IMR-90 (cell line): ENCODE measurements at places on chromosomes 1 and 21. TPM values are rescaled to one million over a fixed set of nuclear protein-coding genes. Genes with fewer than 3 reads are reported as not detected.

SMIM11 gene
- 6.9 and 8.8 TPM in 2 replicates for total RNA-seq

REG4 gene
- total RNA-seq = not detected in 2 replicates

VWA5B1 gene
- not detected in 2 replicates for total RNA-seq

MYOG gene
- not detected in 2 replicates for total RNA-seq

FCGR3B gene
- total RNA-seq = not detected in 2 replicates

FCAMR gene
- total RNA-seq = not detected in 2 replicates

DCDC2B gene
- total RNA-seq = not detected in 2 replicates

MTF1 gene
- 2.2 and 2.3 TPM in 2 replicates for total RNA-seq

RPS6KA1 gene
- total RNA-seq = 4.2 and 6.3 TPM in 2 replicates

DNA sequence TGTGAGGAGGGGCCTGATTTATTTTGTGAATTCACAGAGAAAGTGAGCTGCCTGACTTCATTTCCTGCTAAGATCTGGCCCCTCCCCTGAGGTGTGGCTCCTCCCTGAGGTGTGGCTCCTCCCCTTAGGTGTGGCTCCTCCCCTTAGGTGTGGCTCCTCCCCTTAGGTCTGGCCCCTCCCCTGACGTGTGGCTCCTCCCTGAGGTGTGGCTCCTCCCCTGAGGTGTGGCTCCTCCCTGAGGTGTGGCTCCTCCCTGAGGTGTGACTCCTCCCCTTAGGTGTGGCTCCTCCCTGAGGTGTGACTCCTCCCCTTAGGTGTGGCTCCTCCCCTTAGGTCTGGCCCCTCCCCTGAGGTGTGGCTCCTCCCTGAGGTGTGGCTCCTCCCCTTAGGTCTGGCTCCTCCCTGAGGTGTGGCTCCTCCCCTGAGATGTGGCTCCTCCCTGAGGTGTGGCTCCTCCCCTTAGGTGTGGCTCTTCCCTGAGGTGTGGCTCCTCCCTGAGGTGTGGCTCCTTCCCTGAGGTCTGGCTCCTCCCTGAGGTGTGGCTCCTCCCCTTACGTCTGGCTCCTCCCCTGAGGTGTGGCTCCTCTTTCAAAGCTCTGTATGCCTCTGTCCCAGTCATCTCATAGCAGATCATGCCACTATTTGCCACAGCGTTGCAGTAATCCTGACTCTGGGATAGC lies 26.9 kb upstream of the LRRC3 start:
- no peaks in the 10 kb centered on the region for H3K36me3 ChIP-seq
- H3K27me3 ChIP-seq = no peaks in the 10 kb centered on the region
- no peaks in the 10 kb centered on the region for H3K4me1 ChIP-seq
- H3K27ac ChIP-seq = no peak overlapping the region

DNA sequence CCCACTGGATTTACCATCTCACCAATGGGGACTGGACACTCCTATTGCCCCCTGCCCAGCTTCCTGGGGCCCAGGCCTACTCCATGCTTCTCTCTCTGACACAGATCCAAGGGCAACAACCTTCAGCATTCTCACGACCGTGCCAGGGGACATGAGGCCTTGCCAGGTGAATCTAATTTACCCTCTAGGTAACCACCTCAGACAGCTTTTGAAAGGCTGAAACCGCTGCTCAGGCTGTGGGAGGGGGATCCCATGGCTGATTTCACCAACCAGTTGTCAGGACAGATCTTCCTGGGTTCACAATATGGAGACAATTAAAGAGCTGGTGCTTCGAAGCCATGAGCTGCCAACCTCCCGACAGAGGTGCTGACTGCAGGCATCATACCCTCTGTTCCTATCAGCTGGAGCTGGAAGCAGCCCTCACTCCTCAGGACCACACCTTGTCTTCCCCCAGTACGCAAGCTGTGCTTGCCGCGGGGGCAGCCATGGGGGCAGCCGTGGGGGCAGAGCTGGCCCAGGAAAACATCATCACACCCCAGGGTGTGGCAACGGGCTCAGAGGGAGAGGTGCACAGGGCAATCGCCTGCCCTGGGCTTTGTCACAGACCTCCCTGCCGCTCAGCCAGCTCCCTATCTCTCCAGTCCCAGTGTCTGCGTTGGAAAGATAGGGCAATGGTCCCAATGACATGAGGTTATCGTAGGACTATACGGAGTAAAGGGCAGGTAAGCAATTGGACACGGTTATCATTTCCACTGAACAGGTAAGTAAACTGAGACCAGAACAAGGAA lies 120.2 kb downstream of the DMRTB1 start:
- H3K4me1 ChIP-seq = peaks cover 3% of the 10 kb centered on the region; the same call in 1 of the 2 replicates
- H3K27ac ChIP-seq = no peak overlapping the region
- no peaks in the 10 kb centered on the region for H3K27me3 ChIP-seq
- DNase-seq = no peak

DNA sequence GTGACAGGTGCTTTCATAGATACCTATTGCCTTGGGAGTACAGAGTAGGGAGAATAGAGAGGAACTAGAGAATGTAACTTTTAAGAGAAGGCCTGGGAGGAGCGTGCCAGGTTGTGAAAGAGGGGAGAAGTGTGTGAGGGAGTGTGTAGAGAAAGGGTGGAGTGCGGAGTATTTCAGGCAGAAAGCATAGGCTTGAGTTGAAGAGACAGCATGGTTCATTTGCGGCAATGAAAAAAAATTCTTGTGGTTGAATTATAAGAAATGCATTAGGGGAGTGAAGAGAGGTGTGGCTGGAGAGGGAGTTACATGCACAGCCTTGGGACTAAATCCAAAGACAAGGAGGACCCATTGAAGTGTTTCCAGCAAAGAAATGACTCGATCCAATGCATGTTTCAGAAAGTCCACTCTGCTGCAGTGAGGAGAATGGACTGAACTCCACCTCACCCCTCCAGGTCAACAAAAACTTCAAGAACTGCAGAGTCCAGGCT lies 81.7 kb upstream of the ADAM30 start:
- H3K4me1 ChIP-seq = no peaks in the 10 kb centered on the region; the same call in 1 of the 2 replicates
- no peak overlapping the region for H3K27ac ChIP-seq
- H3K27me3 ChIP-seq = no peaks in the 10 kb centered on the region
- no peak for DNase-seq
- peaks cover 7% of the 10 kb centered on the region for H3K36me3 ChIP-seq
- H3K4me3 ChIP-seq = no peak overlapping the region

- no peaks in the 10 kb centered on the region for H3K36me3 ChIP-seq
- H3K27ac ChIP-seq = no peak overlapping the region
- no peak overlapping the region for H3K4me3 ChIP-seq
- H3K27me3 ChIP-seq = no peaks in the 10 kb centered on the region; the same call in 1 of the 2 replicates
Observed at GRCh38 chr1:228998179-228998578, 262.9 kb downstream of the RHOU start.

DNA sequence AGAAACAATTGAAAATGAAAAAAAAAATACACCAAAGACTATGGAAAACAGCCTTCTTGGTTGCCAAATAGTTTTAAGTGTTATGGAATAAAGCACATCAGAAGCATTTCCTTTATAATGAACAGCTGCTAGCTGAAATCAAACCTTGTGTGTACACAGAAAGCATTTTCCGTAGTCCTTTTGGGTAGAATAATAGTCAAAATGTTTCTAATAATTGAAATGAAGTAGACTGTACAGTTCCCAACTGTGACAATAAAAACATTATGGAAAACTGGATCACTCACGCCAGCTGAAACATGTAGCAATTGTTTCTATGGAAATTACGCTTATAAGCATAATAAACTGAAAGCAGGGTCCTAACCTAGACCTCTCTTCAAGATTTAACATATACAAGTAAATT lies 856.3 kb upstream of the B3GALT2 start:
- no peak overlapping the region for H3K27ac ChIP-seq
- H3K36me3 ChIP-seq = no peaks in the 10 kb centered on the region
- H3K27me3 ChIP-seq = no peaks in the 10 kb centered on the region
- no peak for DNase-seq
